Stimulated activated CD8-positive, alpha-beta memory T cell treated with anti-CD3 and anti-CD28 coated beads, Interleukin-15, amount 100 ng/mL, for 1 hour (primary cell): ENCODE measurements at places on chromosomes 11 and 22.

GRCh38 chr22:40070701-40071100, 75.9 kb downstream of the FAM83F start:
- no peak for DNase-seq

GRCh38 chr11:37313266-37313665, 715.2 kb upstream of the RAG2 start:
- no peak for DNase-seq

GRCh38 chr11:130531061-130531460, 82.6 kb downstream of the ADAMTS15 start:
- no peak for DNase-seq

DNA sequence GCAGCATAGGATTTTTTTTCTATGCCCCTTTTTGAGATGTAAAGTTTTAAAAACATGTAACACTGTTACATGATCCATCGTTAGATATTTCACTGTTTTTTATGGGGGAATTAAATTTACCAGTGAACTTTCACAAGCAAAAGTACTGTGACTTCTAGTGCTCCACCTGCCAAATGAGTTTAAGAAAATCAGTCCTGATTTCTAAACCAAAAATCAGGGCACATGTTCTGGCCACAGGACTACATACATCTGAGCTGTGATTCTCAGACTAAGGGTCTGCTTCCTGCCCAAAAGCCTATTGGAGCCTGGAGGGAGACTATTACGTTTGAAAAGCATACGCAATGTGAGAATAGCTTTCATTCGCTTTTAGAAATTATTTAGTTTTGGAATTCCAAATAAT, 22.5 kb downstream of the TMPRSS13 start:
- DNase-seq, result no peak

DNA sequence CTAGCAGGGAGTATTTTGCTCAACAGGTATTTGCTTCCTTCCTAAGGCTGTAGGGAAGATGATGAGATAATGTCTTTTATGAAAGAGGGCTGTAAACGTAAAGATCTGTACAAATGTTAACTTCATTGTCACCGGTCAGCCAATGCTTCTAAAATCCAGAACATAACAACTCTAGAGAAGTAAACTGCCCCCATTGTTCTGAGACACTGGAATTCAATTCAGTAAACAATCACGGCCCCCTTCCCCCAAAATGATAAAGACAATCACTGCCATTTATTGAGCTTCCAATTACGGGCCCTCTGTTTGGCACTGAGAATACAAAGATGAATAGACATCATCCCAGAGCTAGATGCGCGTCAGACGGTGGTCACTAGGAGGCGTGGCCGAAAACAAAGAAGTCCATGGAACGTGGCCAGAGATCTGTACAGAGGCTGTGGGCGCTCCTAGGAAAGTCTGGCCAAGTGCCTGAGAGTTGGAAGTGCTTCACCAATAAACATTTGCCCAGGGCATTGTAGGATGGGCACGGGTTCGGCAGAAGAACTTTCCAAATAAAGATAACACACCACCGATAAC, 576 bp downstream of the TMEM258 start:
- no peak for DNase-seq

- DNase-seq, result no peak
Measured at GRCh38 chr11:109153836-109154235, 268.2 kb upstream of the C11orf87 start.

DNA sequence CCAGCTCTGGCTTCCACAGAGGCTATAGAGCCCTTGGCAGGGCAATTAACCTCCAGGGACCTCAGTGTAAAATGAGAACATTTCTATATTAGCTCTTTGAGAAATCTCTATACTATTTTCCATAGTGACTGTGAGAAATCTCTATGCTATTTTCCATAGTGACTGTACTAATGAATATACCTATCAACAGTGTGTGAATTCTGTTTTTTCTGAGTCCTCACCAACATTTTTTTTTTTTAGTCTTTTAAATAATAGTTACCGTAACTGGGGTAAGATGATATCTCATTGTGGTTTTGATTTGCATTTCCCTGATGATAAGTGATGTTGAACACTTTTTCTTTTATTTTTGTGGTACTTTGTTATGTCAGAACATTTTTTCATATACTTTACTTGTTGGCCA, 7.0 kb upstream of the MTNR1B start:
- DNase-seq, result no peak

DNA sequence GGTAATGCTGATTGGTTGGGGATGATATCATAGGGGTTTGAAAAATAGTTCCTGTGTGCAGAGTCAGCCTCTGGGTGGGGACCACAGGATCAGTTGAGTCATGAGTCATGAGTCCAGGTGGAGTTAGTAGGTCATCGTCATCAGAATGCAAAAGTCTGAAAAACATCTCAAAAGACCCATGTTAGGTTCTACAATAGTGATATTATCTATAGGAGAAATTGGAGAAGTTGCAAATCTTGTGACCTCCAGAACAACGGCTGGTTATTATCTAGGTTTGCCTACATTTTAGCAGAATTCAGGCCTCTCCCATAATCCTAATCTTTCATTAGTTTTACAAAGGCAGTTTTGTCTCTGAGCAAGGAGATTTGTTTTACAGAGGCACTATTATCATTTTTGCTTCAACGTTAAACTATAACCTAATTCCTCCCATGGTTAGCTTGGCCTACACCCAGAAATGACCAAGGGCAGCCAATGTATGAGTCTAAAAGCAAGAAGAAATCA, 38.9 kb downstream of the MS4A2 start:
- no peak for DNase-seq

DNA sequence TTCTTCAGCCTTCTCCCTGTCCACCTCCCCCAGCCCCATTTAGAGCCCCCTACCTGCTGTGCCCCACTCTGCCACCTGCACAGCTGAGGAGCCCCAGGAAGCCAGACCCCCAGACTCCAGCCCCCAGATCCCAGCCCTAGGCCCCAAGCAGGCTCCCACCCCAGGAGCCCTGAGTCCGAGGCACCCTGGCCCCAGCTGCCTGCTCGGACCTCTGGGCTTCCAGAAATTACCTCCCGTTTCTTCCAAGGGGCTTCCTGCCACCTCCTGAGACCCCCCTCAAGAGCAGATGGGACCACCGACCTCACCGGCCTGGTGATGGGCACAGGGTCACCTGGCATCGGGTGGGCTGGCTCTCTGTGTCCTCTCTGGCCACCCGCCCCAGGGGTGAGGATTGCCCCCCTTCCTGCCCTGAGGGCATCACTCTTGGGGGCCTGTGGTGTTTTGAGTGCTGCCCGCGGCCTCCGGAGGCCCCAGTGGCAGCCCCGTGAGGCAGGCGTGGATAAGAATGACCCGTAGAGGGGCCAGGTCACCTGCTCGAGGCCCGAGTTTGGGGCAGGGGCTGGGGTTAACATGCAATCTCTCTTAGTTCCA, 18.3 kb upstream of the TALDO1 start:
- DNase-seq, result no peak

- DNase-seq, result no peak
Measured at GRCh38 chr22:28930357-28931007, 47.1 kb downstream of the ZNRF3 start.

DNA sequence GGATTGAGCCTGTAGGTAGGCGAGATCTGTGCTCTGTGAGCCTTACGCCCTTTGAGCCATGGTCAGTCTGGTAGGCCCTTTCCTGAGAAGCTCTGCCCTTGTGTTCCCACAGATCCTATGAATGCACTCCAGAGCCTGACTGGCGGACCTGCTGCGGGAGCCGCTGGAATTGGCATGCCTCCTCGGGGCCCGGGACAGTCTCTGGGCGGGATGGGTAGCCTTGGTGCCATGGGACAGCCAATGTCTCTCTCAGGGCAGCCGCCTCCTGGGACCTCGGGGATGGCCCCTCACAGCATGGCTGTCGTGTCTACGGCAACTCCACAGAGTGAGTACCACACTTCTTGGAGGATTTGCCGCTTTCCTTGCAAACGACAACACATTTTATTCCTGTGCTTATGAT, 47.4 kb downstream of the MED15 start:
- DNase-seq, result no peak

DNA sequence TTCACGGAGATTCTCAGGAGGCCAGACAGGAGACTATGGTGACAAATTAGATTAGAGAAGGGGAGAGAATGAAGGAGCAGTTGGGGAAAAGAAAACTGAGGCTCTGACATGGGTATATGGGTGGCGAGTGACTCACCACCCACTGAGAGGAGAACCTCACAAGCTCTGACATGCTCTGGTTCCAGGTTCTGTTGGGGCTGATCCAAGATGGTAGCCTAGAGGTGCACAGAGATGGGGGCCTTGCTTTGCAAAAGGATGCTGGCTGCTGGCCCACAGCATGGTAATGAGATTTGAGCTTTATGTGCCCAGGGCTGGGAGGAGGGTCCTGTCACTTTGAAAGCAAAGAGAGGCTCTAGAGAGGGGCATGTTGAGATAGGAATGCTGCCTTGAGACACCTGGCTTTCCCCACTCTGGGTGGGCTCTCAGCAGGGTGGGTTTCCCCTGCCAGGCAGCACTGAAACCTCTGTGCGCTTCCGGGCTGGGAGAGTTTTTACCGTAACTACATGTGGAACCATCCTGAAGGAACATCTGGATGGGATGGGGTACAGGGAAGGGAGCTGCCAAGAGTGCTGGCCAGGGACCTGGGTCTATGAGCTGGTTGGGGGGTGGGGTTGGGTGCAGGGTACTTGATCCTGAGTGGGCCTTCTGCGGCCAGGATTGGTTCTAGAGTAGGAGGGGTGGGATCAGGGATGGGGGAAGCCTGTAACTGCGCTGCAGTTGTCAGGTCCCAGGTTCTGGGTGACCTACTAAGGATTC, 1.2 kb upstream of the GRK2 start:
- no peak for DNase-seq

- DNase-seq, result no peak
Measured at GRCh38 chr11:19735909-19736498, 23.4 kb downstream of the NAV2 start.

GRCh38 chr11:103904324-103904667, 132.1 kb upstream of the DDI1 start:
- no peak for DNase-seq

DNA sequence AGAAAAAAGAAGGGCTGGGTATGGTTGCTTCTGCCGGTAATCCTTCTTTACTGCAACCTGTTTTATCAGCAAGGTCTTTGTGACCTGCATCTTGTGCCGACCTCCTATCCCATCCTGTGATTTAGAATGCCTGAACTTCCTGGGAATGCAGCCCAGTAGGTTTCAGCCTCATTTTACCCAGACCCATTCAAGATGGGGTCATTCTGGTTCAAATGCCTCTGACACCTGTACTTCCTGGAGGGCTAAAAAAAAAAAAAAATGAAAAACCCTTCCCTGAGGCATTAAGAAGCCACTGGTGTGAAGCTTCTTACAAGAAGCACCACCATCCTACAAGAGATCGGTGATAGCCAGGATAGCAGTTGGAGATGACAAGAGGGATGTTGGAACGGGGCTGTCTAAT, 54.6 kb upstream of the TREH start:
- no peak for DNase-seq

DNA sequence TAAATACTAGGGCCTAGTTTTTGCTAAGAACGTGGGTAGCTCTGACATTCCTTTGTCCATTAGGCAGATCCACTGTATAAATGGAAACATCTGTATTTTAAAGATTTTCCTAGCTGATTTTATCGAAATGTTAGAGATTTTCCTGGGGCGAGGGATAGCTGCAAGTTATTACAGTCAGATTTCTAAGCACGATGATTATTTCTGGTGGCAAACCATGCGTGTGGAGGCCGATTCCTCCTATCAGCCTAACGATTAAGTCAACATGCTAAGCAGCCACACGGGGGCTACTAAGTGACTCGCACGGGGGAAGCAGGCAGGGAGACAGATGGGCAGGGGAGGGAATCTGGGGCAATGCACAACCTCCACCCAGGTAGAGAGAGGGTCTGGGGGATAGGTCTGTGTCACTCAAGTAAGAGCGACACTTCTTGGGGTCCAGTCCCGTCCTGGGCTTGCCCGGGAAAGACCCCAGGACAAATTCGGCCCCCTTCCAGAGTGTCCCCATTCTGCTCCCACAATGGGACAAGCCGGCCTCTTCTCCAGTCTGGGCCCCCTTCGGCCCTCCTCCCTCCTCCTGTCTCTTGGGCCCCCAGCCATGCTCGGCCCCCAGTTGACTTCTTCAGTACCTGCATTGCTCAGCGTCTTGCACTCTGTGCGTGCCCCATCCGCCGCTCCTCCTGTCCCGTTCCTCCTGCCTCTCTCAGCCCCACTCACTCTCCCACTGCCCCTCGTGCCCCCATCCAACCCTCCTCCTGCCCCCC, 571 bp downstream of the C11orf24 start:
- DNase-seq, result peak; percentile 27

- DNase-seq, result no peak
Measured at GRCh38 chr22:33110562-33111163, 52.5 kb upstream of the SYN3 start.

GRCh38 chr22:41367039-41367679, 14.6 kb upstream of the TEF start:
- no peak for DNase-seq

DNA sequence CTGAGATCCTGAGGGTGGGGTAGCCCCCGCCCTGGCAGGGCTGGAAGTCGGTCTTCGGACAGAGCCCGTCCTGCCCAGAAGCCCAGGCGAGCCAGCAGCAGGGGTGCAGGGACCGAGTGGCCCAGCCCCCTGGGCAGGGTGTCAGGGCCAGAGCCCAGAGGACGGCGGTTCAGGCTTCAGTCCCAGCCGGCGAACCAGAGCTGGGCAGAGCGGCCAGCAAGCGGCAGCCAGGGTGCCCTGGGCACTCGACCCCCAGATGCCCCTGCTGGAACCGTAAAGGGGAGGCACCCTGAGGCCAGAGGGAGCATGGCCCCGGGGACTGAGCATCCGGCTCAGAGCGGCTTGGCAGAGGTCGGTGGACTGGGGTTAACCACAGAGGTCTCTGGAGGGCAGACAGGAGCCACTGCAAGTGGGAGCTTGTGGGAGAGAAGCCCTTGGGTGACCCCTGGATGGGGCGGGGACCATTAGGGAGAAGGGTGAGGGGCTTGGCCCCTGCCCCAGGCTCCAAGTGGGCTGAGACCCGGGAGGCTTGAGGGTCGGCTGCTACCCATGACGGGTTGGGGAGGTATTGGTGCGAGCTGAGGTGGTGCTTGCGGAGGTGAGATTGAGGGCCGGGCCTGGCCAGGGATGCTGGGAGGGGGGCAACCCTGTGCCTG, 15.9 kb downstream of the LSP1 start:
- DNase-seq, result no peak

DNA sequence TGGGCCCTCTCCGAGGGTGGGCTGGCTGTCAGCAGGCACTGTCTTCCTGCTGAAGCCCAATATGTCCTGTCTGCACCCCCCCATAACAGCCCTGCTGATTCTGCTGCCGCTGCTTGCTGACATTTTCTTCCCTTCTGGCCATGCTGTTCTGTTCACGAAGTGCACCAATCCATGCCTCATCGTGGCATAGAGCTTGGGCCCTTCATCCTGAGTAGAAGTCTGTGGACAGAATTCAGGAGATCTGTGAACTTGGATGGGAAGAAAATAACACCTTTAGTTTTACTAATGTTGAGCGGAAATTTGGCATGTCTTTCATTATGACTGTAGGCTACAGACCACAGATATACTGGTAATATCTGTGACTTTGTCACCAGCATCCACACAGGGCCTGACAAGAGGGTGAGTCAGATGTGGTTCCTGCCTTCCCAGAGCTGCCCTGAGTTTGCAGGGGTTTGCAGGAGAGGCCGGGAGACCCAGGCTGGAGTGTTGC, 14.1 kb upstream of the KIAA0930 start:
- no peak for DNase-seq

- DNase-seq, result no peak
Measured at GRCh38 chr11:79025622-79026021, 415.2 kb downstream of the TENM4 start.
